Midbrain (tissue), 1 donor: ENCODE measurements at places on chromosomes 3 and 15.

DNA sequence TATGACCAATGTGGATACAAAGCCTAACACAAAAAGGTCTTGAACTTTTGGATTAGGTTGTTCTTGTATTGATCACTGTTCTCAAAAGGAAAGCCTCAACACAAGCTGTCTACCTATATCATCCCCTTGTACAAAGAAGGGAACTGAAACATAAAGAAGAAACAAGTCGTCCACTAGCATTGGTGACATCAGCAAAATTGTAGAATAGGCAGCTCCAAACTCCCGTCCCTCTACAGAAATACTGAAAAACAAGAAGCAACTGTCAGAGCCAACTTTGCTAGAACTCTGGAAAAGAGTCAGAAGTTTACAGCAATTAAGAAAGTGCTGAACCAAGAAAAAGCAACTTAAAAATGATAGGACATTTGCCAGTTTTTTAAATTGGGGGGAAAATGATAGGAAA is 7.5 kb upstream of the NR1I2 start:
- peak; percentile 5 for DNase-seq

DNA sequence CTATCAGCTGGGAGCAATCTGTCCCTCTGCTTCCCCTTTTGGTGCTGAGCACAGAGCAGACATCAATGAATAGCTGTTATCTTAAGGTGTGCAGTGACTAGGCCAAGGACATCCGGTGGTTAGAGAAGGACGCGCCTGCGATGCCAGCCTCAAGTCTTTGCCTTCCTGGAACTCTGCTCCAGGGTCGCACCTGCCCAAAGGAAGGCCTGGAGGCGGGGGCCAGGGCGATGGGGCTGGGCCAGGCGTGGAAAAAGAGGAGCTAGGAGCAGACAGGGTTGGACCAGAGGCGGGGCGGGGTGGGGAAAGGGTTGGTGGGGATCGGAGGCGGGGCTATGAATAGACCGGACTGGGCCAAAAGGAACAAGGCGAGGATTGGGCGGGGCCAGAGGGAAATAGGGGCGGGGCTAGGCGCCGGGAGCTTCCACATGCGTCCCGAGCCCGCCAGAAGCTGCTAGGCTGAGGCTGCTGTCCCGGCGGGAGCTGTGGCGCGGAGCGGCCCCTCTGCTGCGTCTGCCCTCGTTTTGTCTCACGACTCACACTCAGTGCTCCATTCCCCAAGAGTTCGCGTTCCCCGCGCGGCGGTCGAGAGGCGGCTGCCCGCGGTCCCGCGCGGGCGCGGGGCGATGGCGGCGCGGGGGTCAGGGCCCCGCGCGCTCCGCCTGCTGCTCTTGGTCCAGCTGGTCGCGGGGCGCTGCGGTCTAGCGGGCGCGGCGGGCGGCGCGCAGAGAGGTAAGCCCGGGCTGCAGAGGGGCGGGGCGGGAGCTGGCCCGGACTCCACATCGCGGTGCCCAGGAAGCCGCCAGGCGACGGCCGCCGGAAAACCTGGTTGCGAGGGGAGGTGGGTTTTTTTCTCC is at the start of gene CHRNA5:
Gene CHRNA5, plus strand, starts transcription at position 424 of the 854 bp plus-strand sequence. Its CDS starts 200 bp downstream, at position 624.
- no peak for DNase-seq

DNA sequence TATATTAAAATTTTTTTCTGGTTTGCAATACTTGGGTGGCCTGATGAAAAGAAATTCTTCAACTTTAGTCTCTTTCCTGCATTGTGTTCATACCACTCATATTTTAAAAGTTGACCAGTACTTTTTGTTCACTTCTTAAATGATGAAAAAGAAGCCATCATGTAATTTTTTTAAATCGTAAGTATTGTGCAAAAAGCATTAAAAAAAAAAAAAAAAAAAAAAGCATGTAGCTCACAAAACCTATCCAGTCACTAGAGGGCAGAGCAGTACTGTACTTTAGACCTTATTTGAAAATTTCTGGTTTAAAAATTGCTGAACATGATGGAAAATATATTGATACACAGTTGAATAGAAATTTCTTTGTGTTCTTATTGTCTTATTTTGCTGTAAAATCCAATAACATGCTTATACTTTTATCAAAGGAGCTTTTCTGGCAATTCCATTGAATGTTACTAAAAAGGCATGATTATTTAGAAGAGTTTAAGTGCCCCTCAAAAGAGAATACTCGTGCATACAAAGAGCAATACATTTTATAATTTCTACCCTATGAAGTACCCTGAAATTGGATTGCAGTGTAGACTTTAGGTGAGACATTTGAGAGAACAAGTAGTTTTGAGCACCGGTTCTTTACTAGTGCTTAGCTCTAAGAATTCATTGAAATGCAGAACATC is 137.7 kb downstream of the BBX start:
- peak; percentile 55 for DNase-seq

GRCh38 chr3:11186771-11187191 is 32.5 kb downstream of the HRH1 start:
- DNase-seq, result no peak

DNA sequence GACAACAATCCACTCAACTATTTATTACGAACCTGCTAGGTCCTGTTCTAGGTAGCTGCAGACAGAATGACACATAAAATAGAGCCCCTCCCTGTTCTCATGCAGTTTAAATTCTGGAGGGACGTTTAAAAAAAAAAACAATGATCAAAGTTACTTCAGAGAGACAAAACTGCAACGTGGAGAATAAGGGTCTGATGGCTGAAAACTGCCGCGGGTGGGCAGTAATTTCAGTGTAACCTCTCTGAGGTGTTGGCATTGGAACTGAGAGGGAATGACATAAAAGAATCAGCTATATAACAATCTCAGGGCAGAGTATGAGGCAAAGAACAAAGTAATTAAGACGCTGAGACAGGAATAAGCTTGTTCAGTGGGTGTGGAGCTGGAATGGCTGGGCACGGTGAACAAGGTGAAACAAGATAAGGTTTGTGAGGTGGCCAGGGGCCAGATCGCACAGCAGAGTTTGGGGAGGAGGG is 19.5 kb downstream of the TBL1XR1 start:
- DNase-seq, result no peak

DNA sequence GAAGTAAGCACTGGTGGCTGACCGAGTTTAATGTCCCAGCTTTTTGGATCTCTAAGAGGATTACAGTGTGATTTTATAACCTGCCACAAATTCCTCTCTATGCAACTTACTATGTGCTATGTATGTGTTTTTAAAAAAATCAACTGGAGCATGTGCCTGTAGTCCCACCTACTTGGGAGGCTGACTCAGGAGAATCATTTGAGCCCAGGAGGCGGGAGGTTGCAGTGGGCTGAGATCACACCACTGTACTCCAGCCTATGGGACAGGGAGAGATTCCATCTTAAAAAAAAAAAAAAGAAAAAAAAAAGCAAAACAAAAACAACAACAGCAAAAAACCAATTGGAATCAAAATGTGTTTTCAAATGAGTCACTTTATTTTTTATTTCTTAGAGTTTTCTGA is 29.6 kb downstream of the DUT start:
- DNase-seq, result no peak

DNA sequence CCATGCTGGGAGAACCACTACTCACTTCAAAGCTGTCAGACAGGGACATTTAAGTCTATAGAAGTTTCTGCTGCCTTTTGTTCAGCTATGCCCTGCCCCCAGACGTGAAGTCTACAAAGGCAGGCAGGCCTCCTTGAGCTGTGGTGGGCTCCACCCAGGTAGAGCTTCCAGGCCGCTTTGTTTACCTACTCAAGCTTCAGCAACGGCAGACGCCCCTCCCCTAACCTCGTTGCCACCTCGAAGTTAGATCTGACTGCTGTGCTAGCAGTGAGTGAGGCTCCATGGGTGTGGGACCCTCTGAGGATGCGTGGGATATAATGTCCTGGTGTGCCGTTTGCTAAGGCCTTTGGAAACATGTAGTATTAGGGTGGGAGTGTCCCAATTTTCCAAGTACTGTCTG is 276.7 kb downstream of the ZIC4 start:
- no peak for DNase-seq

DNA sequence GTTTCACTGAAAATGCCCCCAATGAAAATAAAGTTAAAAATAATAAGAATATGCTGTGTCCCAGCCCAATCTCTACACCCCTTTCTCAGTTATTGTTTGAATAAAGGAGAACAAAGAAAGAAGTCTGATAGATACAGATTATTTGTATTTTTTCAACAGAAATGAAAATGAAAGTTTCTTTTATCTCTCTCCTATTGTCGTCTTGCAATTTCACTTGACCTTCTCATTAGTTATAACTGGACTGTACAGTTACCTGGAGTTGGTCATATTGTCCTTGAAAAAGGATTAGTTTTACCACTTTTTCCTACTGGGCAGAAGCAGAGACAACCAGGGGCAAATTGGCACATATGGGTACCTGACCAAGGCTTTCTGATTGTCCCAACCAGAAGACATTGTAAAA is 440.0 kb downstream of the PDCD6IP start:
- no peak for DNase-seq

GRCh38 chr15:99683000-99683670 is 50.1 kb downstream of the LYSMD4 start:
- no peak for DNase-seq

DNA sequence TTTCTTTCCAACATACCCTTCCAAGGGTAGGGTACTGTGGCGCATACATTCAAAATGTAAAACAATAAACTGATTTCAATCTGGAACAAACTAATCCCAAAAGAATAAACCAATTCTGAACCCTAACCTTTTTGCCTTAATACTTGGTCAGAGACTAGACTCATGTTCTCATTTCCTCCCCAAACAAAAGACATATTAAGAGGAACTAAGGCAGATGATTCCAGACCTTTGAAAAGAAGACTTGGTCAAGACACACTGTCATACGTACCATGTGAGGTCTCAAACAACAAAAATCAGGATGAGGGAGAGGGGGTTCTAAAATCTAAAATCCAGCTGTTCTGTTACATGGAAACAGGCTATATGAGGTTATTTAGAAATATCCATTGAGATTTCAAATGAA is 102.1 kb downstream of the RFTN1 start:
- no peak for DNase-seq

- no peak for DNase-seq
Measured at GRCh38 chr15:39429898-39430357, 151.0 kb upstream of the THBS1 start.

DNA sequence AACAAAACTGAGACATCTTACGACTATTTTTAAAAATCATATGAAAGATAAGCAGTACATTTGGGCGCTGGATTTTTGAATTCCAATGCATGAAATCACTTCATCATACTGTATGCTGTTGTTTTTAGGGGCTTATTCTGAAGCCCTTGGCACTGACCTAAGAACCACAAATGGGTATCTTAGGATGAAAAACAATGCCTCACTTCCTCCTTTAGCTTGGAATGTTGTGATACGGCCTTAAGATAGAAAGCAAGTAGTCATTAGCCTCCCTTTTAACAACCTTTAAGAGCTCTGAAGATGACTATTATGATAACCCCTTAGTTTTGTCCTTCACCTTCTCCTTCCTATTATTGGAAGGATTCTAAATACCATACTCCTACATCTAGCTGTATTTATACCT is 289.8 kb downstream of the ARPP21 start:
- DNase-seq, result no peak

- DNase-seq, result no peak
Measured at GRCh38 chr15:62128916-62129315, 36.2 kb downstream of the C2CD4B start.

- DNase-seq, result no peak
Measured at GRCh38 chr3:127674101-127674721, 1.5 kb downstream of the ABTB1 start.

DNA sequence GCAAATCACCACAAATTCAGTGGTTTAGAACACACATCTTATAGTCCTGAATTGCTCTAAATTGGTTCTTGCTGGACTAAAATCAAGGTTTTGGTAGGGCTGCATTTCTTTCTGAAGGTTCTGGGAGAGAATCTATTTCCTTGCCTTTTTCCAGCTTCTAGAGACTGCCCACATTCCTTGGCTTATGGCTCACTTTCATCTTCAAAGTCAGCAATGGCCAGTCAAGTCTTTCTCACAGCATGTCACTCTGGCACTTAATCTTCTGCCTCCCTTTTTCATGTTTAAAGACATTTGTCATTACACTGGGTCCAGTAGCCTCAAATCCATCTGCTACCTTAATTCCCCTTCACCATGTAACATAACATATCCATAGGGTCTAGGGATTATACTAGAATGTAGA is 149.0 kb downstream of the NEK10 start:
- DNase-seq, result no peak

- no peak for DNase-seq
Measured at GRCh38 chr3:11544412-11545181, 99.1 kb downstream of the VGLL4 start.

GRCh38 chr15:85976102-85976501 is 103.6 kb upstream of the AGBL1 start:
- DNase-seq, result no peak

GRCh38 chr15:79401301-79401700 is 30.8 kb upstream of the MINAR1 start:
- no peak for DNase-seq

DNA sequence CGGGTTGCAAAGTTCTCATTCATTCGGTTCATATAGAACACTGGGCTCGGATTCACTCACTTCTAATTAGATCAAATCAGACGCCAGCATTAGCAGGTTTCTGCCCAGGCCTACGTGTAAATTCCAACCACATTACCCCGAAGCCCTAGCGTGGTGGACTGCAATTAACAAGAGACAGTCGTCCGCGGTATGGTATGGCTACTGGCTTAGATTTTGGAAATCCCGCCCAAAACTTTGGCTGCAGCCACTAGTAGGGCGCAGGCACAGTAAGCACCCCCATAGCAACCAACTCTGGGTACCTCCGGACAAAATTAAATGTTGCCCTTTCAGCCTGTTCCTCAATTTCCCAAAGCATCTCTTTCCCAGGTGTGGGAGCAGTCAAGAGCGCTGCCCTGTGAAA is 771 bp downstream of the RARRES1 start:
- DNase-seq, result no peak

DNA sequence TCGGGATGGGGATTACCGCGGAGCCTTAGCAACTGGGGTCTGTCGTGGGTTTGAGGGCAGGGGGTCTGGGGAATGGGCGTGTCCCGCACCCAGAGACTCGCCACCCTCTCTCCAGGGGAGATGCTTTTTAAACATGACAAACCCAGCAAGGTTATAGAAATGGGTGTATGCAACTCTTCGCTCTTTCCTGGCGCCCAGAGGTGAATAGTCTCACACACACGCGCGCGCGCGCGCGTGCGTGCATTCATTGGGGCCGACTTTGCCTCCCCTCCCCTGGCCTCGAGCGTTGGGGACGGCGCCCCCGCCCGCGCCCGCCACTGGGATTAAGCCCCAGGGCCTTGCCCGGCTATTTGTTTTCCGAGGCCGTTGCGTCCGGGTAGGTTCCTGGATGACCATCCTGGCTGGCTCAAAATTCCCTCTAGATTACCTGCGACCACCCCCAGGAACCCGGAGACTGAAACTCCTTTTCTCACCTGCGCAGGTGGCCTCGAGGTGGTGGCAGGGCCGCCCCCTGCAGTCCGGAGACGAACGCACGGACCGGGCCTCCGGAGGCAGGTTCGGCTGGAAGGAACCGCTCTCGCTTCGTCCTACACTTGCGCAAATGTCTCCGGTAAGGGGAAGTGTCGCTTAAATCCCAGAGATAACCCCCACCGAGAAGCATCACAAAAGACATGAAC is 777 bp downstream of the GPR160 start:
- DNase-seq, result no peak

- no peak for DNase-seq
Measured at GRCh38 chr3:188937389-188937788, 234.4 kb upstream of the TPRG1 start.
